ENCODE measurements at places on chromosomes 1 and 21. TPM values are rescaled to one million over a fixed set of nuclear protein-coding genes. Genes with fewer than 3 reads are reported as not detected.

The MCM3AP gene
- total RNA-seq = 38.8 TPM

The STK40 gene
- total RNA-seq = 16.9 TPM

The OR2T29 gene
- not detected for total RNA-seq

The TLCD4 gene
- total RNA-seq = 0.21 TPM

The S100A3 gene
- not detected for total RNA-seq

The CFAP126 gene
- not detected for total RNA-seq

The KRTAP12-2 gene
- total RNA-seq = not detected

The MOB3C gene
- 7.2 TPM for total RNA-seq

The TSSK3 gene
- not detected for total RNA-seq

The SPATA1 gene
- 0.73 TPM for total RNA-seq

The MYBPH gene
- total RNA-seq = not detected

The OR6K3 gene
- total RNA-seq = not detected

The EFNA1 gene
- 0.84 TPM for total RNA-seq

The MCL1 gene
- 1,412 TPM for total RNA-seq

The LAMTOR2 gene
- 16.6 TPM for total RNA-seq

The FCGR3B gene
- total RNA-seq = 2.3 TPM

The KISS1 gene
- total RNA-seq = not detected

The RPL22 gene
- 224 TPM for total RNA-seq

The HLX gene
- 7.6 TPM for total RNA-seq

The TNFRSF14 gene
- total RNA-seq = 127 TPM

The DIO1 gene
- 0.21 TPM for total RNA-seq

The ICOSLG gene
- total RNA-seq = 15.4 TPM

The PTGER3 gene
- 0.52 TPM for total RNA-seq

The PSMB2 gene
- 17.2 TPM for total RNA-seq

The RPTN gene
- not detected for total RNA-seq

The TM2D1 gene
- 27.1 TPM for total RNA-seq

The CATSPERE gene
- total RNA-seq = 0.94 TPM

The TMEM240 gene
- total RNA-seq = not detected

The LAPTM5 gene
- 719 TPM for total RNA-seq

The CACHD1 gene
- 1.4 TPM for total RNA-seq

The TNFAIP8L2 gene
- 4.6 TPM for total RNA-seq

The PGLYRP4 gene
- total RNA-seq = not detected

The SMCP gene
- total RNA-seq = not detected

The KCNT2 gene
- total RNA-seq = 0.21 TPM

The METTL13 gene
- 1.6 TPM for total RNA-seq

The USP21 gene
- 11.1 TPM for total RNA-seq

The CD2 gene
- total RNA-seq = 110 TPM

The GBP4 gene
- total RNA-seq = 21.8 TPM

The S100A16 gene
- not detected for total RNA-seq

The S100A13 gene
- 1.2 TPM for total RNA-seq

The AMY1C gene
- not detected for total RNA-seq

The OSCP1 gene
- 0.21 TPM for total RNA-seq

The MROH9 gene
- total RNA-seq = under 0.01 TPM

The KLHDC7A gene
- not detected for total RNA-seq

The DIPK1A gene
- 6.8 TPM for total RNA-seq

The TRIM45 gene
- 0.21 TPM for total RNA-seq

The RIMS3 gene
- 0.84 TPM for total RNA-seq

The MX2 gene
- 32.6 TPM for total RNA-seq

The GRIK1 gene
- not detected for total RNA-seq

The NIPAL3 gene
- total RNA-seq = 17.9 TPM

The CHODL gene
- total RNA-seq = not detected

The CHI3L1 gene
- total RNA-seq = 0.94 TPM

The NECTIN4 gene
- total RNA-seq = 1.4 TPM

The AADACL3 gene
- total RNA-seq = not detected

The C1QC gene
- 0.52 TPM for total RNA-seq

The CCT3 gene
- total RNA-seq = 119 TPM

The IL20 gene
- total RNA-seq = not detected

The ZNF670 gene
- total RNA-seq = 0.94 TPM
